ENCODE measurements at places on chromosomes 11 and 22.

GRCh38 chr11:67280341-67280787 is 8.7 kb upstream of the ANKRD13D start:
- no peak for DNase-seq

DNA sequence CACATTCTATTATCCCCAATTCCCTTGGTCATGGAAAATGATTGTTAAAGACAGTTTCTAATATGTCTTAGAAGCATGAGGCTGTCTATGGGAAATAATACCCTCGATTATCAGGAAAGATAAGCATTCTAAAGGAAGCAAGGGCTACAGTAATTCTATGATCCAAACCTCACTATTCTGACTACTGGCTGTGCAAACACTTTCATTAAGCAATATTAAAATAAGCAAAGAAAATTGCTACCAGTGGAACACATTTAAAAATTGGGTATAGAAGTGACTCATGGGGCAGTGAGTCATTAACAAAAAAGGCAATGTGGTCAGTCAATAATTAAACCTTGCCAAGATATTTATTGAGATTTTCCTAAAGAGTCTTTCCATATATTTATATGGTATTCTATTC is 1415.2 kb upstream of the TENM4 start:
- DNase-seq: no peak

- DNase-seq: no peak
These were observed 6.2 kb upstream of the FTH1 start for GRCh38 chr11:61973476-61974162.

DNA sequence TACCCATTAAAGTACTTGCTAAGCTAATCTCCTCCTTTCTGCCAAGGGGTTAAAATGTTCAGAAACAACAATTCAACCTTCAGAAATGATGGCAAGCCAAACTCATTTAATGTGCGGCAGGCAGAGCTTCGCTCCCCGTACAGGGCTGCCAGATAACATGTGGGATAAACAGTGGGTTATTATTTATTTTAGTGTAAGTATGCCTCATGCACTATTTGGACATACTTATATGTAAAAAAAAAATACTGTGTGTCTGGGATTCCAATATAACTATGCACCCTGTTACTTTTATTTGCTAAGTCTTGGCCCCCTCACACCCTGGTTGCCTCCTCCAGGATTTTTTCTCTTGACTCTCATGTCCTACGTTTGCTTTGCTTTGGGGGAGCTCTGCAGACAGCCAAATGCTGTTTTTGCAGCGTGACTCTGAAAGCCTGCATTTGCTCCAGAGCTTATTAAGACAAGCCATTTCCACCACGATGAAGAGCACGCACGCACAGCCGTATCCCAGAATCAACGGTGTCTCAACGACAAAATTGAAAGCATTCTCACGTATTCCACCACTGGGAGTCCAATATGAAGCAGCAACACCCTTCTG is 86.5 kb upstream of the SHANK2 start:
- no peak for DNase-seq

GRCh38 chr11:27354359-27354965 is 8.6 kb downstream of the CCDC34 start:
- DNase-seq: no peak

GRCh38 chr11:57313071-57313787 is 11.5 kb downstream of the TNKS1BP1 start:
- DNase-seq: no peak

DNA sequence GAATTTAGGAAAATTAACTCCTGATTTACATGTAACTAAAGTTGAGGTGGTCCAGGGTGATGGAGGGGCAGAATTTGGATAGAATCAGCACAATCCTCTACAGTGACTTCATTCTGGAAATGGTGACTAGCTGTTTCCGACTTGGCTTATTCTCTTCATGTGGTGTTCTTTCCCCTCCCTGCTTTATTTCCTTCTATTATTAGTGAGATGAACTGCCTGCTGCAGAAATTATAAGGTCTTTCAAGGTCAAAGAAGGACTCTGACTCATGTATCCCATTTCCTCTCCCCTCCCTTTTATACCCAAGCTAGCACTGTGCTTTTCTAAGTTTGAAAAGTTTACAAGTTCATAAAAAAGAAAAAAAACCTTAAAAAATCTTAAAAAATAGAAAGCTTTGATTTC is 12.2 kb upstream of the MRPL17 start:
- DNase-seq: no peak

- DNase-seq: no peak
These were observed 75.3 kb upstream of the MTNR1B start for GRCh38 chr11:92894197-92894596.

DNA sequence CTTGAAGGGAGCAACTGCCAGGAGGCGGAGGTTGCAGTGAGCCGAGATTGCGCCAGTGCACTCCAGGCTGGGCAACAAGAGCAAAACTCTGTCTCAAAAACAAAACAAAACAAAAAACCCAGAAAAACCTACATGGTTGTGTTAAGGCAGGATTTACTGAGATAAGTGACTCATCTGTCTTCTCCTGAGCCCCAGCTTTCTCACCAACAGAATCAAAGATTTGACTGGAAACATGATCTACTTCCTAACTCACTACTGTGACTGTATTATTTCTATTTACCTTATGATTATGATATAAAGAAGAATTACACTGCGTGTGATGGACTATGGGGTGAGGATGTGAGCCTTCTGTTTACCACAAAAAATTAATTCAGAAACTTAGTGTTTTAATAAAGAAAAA is 21.8 kb downstream of the FAM118B start:
- DNase-seq: no peak

DNA sequence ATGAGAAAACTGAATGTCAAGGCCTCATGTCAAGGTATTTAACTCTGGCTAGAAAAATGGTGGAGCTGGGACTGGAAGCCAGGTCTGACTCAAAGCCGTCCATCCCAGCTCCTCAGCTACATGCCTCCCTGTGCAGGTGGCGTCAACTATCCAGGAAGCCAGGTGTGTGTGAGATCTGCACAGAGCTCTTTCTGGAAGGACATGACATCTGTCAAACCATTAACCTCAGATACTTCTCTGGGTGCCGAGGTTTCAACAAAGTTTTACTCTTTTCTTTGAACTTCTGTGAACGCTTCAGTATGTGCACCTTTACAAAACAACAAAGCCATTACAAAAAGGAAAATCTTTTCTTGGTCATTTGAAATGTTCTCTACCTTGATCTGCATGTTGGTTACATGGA is 7.0 kb upstream of the CASTOR1 start:
- no peak for DNase-seq

GRCh38 chr22:39625569-39626537 is 55.3 kb downstream of the CACNA1I start:
- no peak for DNase-seq

DNA sequence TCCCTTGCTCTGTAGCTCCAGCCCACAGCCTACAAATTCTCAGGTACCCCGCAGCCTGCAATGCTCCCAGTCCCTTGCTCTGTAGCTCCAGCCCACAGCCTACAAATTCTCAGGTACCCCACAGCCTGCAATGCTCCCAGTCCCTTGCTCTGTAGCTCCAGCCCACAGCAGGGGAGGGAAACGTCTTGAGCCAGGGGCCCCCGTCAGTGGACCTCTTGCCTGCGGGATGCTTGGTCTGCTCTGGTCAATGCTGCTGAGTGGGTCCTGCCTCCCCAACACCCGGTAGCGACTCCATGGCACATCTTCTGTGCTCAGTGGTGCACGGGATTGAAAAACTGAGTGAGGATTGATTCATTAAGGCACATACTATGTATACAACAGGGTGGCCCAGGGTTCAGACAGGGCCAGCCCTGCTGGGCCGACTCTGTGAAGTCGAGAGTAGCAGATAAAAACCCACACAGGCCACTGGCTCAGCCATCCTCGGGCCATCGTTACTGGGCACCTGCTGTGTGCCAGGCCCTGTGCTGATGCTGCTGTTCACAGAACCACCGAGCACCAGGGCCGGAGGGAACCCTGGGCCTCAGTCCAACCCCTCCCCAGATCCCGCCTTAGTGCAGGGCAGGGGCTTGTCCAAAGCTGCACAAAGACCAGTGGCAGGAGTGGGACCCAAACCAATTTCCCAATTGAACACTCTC is 69.7 kb downstream of the MYO7A start:
- no peak for DNase-seq

GRCh38 chr22:22019659-22020424 is 37.3 kb upstream of the TOP3B start:
- no peak for DNase-seq

DNA sequence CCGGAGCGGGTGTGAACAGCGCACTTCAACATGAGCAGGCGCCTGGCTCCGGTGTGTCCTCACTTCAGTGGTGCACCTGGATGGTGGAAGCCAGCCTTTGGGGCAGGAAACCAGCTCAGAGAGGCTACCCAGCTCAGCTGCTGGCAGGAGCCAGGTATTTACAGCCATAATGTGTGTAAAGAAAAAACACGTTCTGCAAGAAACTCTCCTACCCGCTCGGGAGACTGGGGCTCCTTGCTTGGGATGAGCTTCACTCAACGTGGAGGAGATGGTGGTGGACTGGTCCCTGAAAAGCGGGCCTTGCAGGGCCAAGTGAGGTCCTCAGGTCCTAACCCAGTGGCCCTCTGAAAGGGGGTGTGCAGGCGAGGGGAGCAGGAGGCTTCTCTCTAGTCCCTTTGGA is 7.5 kb downstream of the MCAM start:
- no peak for DNase-seq

GRCh38 chr11:8267831-8268529 is 4.3 kb upstream of the LMO1 start:
- DNase-seq: no peak

DNA sequence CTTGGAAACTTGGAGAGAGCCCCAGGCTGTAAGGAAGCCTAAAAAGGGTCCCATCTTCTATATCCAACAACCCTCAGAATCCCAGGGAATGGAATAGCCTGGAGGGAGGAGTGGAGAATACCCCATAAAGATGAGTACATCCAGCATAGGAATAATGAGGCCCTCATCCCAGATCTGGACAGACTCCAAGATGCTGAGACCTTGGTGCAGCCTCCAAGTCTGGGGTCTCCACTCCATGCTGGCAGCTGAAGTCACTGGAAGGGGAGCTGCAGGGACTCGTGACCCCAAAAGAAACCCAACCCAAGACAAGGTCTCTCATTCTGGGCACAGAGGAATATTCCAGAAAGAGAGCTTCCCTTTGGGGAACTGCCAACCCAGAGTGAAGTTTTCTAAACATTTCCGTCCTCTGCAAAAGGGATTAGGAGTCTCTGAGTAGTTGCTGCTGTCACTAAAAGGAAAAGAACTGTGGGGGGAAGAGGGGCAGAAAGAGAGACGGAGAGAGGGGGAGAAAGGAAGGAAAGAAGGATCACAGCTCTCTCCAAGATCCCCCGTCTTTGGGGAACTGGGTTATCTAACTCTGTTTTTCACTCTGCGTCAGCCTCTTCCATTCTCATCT is 589 bp downstream of the SCGB1A1 start:
- DNase-seq: no peak

DNA sequence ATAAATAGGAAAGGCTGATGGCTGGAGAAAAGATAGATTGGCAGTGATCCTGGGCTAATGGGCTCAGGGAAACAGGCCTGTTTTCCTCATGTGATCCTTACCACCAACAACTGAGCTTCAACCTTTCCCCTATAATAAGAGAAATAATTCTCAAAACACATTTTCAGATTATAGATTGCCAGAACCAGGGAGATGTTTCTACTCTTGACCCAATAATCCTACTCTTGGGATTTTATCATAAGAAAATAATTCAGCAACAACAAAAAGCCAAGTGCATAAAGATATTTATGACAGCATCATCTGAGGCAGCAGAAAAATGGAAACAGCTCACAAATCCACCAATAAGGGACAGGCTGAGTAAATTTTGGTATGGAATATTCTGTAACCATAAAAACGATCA is 54.3 kb downstream of the ADM start:
- DNase-seq: no peak

DNA sequence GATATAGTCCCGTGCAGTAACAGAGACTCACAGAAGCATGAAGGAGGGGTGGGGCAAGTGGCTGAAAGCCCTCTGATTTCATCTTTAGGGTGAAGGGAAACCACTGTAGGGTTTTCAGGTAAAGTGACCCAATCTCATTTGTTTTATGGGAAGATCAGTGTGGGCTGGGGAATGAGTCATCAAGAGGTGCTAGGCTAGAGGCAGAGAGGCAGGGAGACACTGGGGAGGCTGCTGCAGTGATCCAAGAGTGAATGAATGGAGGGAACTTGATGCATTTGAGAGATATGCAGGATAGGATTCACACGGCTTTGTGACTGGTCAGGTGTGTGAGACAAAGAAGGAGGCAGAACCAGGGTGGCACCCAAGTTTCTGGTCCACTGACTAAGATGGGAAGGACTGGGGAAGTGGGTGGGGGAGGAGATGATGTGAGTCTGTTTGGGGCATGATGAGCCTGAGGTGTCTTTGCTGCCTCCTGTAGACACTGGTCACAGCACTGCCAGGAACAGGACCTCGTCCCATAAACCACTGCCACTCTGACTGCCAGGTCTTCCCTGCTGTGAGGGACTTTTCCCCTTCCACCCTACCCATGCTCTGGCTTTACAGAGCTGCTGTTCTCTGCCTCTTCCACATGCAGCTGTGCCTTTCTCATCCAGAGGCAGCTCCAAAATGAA is 239.0 kb downstream of the TENM4 start:
- DNase-seq: no peak

DNA sequence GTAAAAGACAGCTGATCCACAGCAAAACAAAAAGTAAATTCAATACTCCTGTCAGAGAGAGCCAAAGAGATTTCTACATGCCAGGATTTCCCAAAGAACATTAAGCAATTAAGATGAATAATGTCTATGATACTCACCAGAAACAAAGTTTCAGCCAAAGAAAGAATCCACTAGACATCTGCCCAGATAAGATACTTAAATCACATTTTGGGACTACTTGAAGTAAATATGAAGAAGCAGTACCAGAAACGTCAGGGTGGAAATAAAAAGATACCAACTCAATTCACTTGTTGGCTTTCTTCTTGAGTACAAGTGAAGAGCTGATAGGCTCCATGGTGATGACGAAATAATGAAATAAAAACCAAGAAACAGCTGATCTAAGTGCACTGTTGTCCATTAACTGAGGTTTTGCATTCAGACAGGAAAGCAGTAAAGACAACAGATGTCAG is 31.6 kb upstream of the ARHGAP32 start:
- no peak for DNase-seq

DNA sequence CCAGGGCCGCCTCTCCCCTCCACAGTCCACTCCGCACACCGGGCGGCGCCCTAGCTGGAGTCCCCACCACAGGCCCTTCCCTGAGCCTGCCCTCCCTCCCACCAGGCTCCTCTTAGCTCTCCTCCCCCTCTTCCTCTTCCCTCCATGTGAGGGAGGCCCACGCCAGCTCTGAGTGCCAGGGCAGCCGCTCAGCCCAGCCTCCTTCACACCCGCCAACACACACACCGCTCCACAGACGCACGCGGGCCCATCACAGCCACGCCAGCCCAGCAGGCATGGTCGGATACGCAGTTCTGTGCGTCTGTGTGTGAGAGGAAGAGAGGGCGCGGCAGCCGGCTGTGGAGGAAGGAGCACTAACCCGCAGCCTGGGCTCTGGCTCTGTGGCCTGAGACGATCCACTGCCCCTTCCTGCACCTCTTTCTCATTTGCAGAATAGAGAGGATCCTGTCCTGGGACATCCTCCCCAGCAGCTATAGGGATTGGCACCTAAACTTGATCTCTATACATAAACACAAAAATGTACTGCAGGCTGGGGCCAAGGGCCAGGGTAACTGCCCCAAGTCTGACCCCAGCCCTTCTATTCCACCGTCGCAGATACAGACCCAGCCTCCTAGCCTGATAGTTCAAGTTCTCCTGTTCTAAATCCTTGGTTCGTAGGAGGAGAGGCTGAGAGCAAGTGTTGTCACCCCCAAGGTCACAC is 3.5 kb downstream of the CHRM4 start:
- no peak for DNase-seq

- no peak for DNase-seq
These were observed 166.3 kb downstream of the TMEM135 start for GRCh38 chr11:87203907-87204602.

GRCh38 chr11:16080688-16081381 is 275.5 kb downstream of the SOX6 start:
- DNase-seq: no peak

All from DND-41 (cell line).